ENCODE measurements at places on chromosomes 4 and X.

DNA sequence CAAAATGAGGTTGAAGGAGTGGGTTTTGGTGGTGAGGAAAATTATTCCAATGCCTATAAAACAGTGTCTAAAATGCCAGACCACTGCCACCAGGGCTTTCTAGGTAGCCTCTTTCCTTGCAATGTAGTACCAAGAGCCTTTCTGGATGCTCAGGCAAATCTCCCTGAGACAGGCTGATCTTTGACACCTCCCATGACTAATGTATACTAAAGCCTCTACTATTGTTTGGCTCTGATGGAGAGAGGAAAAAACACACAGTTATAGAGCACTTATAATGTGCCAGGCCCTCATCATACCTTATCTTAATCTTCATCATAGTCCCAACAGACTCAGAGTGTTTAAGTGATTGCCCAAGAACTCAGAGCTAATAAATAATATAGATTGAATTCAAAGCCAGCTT lies 5.8 kb downstream of the MTMR8 start:
- no peak for DNase-seq

DNA sequence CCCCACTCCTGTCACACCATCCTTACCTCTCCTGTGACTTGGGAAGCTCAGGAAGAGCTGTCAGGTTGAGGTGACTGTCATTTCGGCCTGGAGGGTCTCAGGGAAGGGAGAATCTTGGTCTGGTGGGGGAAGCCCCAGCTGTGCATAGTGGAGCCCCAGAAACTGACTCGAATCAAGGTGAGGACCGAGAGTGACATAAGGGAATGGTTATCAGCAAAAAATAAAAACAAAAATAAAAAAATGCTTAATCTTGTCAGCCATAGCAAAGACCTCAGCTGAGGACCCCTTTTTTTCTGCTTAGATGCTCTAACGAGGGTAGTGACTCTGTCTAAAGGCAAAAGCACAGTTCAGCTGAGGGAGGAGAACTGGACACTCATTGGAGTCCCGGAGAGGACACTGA lies at the start of gene MAGEB17:
Gene MAGEB17, plus strand, starts transcription at position 301 of the 400 bp plus-strand sequence. CDS start 2,902 bp downstream, outside the sequence.
- no peak for DNase-seq

- DNase-seq: no peak
These were observed 39.6 kb downstream of the CCNI start for GRCh38 chr4:77036206-77036605.

DNA sequence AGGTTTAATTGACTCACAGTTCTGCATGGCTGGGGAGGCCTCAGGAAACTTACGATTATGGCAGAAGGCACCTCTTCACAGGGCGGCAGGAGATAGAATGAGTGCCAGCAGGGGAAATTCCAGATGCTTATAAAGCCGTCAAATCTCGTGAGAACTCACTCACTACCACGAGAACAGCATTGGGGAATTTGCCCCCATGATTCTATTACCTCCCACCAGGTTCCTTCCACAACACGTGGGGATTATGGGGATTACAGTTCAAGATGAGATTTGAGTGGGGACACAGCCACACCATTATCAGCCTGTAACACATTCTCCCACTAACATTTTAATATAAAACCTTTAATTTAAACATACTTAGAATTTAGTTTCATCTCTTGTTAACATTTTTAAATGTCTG lies 144.7 kb upstream of the SMIM10 start:
- DNase-seq: no peak

DNA sequence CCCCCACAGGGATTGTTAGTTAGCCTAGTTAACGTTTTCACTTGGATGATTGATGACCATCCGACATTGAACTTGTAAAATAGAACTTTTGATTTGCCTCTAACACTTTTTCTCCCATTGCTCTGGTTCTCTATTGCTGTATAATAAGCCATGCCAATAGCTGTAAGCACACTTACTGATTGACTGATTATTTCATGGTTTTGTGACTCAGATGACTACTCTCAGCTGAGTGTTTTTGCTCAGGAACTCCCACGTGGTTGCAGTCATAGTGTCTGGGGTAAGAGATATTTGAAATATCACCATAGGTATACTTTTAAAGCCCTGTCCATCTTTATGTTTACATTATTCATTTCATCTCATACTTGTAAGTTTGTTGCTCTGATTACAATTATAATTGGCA lies 1285.5 kb downstream of the STIM2 start:
- DNase-seq: no peak

GRCh38 chrX:10566716-10567097 lies 53.7 kb downstream of the MID1 start:
- DNase-seq: no peak

DNA sequence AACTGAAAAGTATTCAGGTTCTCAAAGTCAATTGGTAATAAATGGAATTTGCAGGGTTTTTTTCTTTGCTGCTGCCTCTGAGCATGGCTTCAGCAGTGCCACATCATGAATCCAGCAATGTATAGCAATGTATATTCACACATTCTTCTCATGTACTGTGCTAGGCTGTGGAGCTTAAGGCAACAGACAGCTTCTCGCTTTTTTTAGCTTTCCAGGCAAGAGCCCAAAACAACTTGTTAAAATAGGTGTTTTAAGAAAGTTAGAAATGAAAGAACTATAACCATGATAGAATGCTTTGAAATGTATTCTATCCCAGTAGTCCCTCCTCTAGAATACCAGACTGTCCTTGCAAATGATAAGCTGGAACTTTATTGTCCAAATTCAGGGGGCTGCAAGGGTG lies 30.4 kb downstream of the SMIM43 start:
- DNase-seq: no peak

DNA sequence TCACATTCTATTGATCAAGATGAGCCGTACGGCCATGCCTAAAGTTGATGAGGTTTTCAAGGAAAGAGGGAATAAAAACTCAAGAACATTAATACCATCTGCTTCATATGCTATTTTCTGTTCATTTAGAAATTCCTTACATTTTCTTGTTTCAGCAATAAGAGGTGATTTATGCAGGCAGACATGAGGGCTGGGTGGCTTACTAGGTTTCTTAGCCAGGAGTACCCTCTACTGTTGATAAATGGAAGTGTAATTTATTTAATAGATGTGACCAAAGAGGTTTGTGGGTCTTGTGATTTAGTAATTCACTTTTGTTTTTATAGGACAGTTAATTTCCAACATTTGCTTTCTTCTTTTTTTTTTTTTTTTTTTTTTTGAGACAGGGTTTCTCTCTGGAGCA lies 6.4 kb upstream of the SMIM9 start:
- no peak for DNase-seq

- peak; percentile 19 for DNase-seq
These were observed 41.4 kb downstream of the SRPX2 start for GRCh38 chrX:100685284-100685996.

DNA sequence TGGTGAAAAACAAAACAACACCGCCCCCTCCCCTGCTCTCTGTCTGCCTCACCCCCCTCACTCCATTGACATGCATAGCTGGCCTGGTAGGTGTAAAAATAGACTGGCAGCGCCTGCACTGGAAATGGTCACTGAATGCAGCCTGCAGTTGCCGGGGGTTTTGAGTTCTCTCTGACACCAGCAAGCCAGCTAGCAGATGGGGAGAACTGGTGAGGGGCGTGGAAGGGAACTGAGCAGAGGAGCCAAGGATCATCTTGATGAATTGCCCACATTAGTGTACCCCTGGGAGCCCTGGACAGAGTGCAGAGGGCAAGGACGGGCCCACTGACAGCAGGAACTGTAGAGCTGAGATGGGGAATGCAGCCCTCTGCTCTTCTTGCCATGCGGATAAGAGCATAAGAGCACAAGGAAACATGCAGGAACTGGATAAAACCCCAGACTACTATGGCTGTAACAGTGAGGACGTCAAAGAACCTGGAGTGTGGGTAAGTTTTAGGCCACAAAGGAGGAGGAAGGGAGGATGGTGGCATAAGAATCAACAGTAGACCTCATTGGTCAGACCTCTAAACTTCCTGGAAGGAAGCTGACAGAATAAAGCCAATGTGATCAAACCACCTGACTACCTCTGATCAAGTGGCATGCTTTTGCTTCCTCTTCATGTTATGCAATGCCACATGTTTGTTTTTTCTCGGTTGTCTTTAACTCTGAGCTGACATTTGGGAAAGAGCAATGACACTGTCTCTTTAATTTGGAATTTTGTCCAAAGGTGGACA lies 96.3 kb downstream of the ANK2 start:
- DNase-seq: no peak
